ENCODE measurements at places on chromosomes 3 and 15.

- no peak for DNase-seq
Observed at GRCh38 chr15:75687486-75688277, 25.0 kb downstream of the CSPG4 start.

GRCh38 chr15:73957785-73958184 lies 31.5 kb downstream of the LOXL1 start:
- DNase-seq = no peak

DNA sequence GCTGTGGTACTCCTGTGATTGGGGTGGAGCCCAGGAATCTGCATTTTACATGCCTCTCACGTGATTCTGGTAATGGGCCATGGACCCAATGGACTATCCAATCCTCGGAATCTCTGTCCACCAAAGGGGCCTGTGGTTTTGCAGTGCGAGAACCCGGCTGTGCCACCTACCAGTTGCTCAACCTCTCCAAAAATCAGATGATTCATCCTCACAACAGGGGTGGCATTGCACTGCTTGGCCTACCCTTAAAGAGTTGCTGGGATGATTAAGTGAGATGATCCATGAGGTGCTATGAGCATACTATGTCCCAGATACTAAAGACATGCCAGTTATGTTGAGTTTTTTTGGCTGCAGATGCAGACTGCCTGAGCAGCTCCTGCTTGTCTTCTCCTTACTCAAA lies 5.1 kb downstream of the ANP32A start:
- DNase-seq = no peak

DNA sequence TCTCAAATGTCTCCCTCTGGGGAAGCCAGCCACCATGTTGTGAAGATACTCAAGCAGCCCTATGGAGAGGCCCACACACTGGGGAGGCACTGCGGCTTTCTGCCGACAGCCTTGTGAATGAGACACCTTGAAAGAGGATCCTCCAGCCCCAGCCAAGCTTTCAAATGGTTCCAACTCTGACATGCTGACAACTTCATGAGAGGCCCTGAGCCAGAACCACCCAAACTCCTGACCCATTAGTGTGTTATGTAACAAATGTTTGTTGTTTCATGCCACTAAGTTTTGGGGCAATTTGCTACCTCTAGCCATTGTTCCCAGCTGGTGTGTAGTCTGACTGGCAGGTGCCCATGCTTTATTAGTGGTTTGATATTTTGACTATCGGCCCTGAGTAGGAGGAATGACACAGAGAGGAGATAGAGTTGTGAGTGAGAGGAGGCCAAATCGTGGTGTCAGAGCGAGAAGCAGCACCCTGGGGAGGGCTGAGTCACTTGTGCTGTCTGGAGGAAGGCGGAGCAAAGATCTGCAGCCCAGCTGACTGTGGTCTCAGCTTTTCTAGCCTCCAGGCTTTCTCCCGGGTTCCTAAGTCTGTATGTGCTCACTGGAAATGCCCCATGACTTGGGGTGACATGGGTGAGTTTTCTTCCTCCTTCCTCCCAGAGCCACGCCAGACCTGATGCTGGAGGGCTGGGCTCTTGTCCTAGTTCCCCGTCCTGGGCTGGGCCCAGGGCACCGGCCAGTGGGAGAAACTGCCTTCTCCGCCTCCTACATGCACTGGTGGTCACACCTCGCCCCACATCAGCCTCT lies 56.7 kb upstream of the BLM start:
- no peak for DNase-seq

DNA sequence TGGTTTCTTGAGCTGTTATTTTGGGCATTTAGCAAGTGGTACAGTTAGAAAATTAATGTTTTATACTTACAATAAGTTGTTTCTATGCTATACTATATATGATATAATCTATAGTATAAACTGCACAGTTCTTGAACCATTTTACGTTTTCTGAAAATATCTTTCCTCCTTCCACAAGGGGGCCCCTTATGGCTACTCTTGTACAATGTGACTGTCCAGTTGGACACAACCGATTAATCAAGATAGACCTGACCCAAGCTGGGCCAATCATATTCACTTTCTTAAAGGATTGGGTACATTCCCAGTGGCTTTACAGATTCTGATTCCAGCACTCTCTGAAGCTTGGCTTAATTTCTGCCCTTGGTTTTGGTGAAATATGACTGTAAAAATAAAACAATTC lies 953.4 kb downstream of the AGBL1 start:
- DNase-seq = peak; percentile 2

- no peak for DNase-seq
Observed at GRCh38 chr3:143031327-143031726, 30.0 kb downstream of the U2SURP start.

- no peak for DNase-seq
Observed at GRCh38 chr15:69841113-69841828, 256.4 kb downstream of the TLE3 start.

- DNase-seq = no peak
Observed at GRCh38 chr3:187976365-187976900, 177.5 kb upstream of the LPP start.

- no peak for DNase-seq
Observed at GRCh38 chr3:98817547-98818041, 54.5 kb downstream of the ST3GAL6 start.

DNA sequence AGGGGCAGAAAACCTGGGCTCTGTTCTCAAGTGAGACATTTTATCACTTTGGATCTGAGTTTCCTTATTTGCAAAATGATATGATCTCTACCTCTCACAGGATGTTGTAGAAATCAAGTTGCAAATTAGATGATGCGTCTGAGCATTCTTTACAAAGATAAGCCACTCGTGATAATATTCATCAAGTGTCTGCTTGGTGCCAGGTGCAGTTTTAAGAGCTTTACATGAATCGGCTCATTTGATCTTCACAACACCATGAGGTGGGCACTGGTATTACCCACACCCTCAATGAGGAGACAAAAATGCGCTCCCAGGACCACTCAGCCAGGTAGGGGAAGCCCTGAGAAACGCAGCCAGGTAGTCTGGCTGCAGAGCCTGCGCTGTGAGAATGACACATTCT lies 59.1 kb upstream of the CA12 start:
- DNase-seq = no peak

- no peak for DNase-seq
Observed at GRCh38 chr15:92438471-92438870, 44.8 kb downstream of the ST8SIA2 start.

DNA sequence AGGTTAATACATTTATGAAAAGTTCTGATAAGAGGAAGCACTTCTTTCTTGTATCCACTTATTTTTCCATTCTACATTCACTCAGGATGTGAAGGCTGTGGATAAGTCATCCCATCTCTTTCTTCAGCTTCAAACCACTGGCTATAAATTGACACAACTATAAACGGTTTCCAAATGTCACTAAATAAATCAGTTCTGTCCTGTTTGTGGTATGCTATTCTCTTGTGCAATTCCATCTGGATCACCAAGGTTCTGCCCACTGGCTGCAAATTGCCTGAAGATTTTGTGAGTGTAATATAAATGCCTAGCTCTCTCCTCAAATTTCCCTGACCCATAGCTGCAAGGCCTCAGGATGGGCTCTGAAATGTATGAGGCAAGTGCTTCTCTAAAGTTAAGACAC lies 7.1 kb upstream of the LMOD3 start:
- DNase-seq = no peak

DNA sequence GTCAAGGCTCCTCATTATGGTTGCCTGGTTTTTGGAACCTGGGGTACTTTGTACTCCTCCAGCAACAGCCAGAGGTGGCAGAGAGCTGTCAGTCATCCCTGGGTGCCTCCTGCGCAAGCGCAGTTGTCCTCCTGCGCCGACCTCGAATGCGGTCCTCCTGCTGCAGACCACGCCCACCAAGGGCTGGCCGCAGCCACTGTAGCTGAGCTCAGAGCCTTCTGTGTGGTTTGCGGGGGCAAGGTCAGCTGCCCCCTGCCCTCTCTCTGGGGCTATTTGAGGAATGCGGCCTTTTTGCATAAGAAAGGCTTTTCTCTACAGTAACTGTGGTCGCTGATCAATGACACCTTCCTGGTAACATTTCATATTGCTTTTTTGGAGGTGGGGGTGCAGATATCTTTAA lies 131.3 kb upstream of the SNRPN start:
- peak; percentile 84 for DNase-seq

- DNase-seq = no peak
Observed at GRCh38 chr3:37491776-37492175, 317.4 kb upstream of the LRRFIP2 start.

DNA sequence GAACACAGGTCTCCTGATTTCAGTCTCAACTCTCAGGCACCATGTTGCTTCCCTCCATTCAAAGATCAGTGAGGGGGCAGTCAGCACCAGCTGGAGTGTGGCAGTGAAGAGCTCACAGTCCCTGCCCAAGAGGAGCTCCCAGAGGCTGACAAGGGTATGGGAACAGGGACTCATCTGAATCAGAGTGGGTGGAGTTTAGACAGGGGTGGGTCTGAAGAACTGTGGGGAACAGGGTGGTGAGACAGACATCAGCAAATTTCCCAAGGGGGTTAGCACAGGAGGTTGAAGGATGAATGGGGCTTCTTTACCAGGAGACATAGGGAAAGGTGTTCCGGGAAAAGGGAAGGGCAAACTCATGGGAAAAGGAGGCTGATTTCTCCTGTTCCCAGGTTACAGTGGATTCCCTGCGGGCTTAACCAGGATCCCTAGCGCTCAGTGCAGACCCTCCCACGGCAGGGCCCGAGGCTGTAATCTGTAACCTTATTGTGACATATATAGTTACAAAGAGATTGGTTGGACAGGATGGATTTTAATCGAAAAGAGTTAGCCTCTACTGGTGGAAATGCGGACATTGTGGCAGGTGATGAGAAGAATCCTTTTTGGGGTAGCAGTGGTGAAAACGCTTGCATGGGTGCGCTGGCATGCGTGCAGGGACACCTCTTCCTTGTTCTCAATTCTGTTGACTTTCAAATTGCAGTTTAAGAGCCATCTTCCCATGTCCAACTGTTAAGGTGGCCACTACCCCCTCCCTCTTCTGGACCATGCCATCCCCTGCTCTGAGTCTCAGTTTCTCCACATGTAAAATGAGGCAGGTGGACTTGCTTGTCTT lies 160.3 kb downstream of the SMAD6 start:
- no peak for DNase-seq

- DNase-seq = no peak
Observed at GRCh38 chr15:99930696-99931095, 197.5 kb upstream of the LYSMD4 start.

- peak; percentile 18 for DNase-seq
Observed at GRCh38 chr3:128787256-128788253, 61.6 kb downstream of the RAB7A start.

DNA sequence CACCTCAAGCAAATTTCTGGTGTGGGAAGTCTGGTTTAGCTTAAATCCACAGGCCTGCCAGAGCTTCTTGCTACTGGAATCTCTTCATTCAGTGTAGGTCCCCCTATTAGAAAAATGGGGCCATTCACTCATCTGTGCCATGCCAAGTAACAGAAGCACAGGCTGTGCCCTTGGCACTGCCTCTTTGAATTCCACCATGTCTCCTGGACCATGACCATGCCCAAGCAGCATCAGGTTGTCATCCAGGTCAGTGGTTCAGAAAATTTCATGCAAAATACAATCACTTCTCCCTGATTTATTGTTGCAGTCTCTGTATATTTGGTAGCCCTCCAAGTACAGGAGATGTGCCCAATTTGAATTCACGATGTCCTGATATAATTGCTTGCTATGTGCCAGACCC lies 602.1 kb upstream of the ZNF385D start:
- no peak for DNase-seq

GRCh38 chr3:127159543-127159942 lies 33.4 kb upstream of the PRR23E start:
- DNase-seq = no peak

GRCh38 chr15:80798911-80799310 lies 19.7 kb downstream of the CEMIP start:
- DNase-seq = no peak

DNA sequence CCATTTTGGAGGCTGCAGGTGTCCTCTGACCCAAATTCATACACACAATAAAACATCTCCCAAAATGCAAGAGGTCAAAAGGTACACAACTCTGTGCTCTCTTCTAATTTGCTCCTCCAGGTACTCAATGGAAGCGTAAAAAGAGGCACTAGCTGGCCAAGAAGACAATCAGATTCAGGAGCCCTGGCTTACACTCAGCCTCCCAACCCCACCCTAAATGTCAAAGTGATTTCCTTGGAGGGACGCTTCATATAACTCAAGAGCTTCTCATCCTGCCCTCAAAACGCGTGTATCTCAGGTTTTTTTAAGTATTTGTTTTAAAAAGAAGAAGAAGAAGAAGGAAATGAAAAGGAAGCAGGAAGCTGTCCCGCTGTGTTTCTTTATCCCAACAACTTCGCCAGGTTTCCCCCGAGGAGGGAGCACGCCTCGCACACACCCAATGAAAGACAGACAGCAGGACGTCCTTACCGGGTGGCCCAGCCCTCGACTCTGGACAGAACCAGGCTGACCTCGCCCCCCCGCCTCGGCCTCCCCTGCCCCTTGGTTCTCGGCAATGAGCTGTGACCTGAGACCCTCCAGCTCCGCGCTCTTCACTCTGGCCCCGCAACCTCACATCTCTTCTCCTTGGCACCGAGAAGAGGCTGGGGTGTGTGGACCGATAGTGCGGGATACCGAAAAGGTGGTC lies 620.7 kb upstream of the ZNF385D start:
- DNase-seq = peak; percentile 37

- DNase-seq = no peak
Observed at GRCh38 chr3:48979451-48979850, 10.6 kb upstream of the P4HTM start.

DNA sequence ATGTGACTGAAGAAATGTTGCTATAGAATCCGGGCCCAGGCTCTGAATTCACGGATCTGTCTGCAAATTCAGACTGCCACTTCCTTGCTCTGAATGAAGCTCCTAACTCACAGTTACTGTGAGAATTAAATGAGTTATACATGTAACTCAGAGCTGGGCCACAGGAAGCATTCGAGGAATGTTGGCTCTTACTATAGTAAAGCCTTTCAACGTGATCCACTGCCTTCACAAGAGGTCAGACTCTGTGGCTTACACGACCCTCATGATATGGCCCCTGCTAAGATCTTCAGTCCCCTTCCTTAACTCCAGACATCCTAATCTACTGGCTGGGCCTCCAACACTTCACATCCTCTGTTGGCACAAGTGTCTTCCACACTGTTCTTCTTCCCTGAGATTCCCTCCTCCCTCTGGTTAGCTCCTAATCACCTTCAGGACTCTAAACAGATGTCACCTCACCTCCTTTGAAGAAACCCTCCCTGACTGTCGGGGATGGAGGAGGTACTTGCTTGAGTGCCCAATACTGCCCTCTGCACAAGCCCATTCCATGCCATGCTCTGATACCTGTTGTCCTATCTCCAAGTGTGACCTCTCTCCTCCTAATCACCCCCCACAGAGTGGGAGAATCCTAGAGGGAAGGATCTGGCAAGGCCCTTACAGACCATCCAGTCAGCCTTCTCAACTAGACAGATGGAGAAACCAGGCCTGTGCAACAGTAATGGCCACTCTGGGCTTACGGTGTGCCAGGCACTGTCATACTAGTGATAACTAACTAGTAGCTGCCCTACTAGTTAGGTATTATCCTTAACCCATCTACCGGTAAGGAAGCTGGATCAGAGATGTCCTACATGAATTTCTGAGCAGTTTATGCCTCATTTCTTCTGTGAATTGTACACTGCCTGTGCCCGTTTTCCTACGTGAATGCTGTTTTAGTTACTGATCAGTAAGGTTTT lies 1.3 kb downstream of the ACTR8 start:
- no peak for DNase-seq
